ENCODE measurements at places on chromosomes 6 and 20.

GRCh38 chr6:22956029-22956681 lies 386.8 kb downstream of the HDGFL1 start:
- no peak for DNase-seq

DNA sequence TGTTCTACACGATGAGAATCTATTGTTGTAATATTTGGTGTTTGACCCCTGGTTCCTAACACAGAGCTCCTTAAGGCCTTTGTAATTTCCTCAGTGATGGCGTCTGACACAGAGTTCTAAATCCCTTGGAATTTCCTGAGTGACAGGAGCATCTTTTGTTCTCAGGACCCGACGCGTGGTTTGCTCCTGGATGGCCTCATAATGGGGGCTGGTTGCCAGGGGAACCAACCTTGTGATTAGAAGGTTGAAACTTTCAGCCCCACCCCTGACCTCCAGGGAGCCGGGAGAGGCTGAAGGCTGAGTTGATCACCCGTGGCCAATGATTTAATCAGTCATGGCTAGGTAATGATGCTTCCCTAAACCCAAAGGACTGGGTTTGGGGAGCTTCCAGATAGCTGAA lies 20.5 kb upstream of the ZNF133 start:
- DNase-seq = no peak

DNA sequence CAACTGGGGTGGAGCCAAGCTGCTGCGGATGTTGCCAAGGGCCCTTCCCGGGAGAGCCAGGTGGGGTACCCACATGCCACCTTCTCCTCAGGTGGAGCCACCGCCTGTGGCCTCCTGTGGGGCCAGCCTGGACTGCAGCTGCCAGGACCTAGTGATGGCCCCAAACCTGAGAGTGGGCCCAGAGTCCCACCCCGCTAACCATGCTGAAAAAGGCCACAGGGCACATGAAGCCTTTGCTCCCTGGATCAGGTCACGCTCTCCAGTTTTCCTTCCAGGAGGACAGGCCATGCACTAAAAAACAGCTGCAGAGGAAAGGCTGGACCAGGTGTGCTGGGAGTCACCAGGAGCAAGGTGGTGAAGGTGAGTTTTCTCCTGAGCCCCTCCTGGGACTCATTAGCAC lies 73.9 kb upstream of the SLC22A16 start:
- DNase-seq = no peak

DNA sequence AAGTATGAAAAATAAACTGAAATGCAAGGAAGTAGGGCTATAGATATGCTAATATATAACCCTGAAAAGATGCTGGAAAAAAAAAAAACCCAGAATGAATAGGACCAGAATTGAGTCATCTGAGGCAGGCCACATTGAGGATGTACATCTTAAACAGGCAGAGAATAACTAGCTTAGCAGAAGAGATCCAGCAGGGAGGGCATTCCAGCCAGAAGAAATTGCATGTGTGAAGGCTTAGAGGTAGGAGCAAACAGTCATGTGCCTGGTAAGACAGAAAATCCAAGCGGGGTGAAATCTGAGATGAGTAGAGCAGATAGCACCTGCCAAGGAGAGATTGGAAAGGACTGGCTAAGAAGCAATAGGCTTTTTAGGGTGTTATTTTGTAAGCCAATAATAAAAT lies 2.6 kb downstream of the COL19A1 start:
- DNase-seq = no peak

- no peak for DNase-seq
Measured at GRCh38 chr6:169847141-169847674, 95.8 kb downstream of the ERMARD start.

- no peak for DNase-seq
Measured at GRCh38 chr20:1842281-1842680, 52.9 kb upstream of the SIRPA start.

DNA sequence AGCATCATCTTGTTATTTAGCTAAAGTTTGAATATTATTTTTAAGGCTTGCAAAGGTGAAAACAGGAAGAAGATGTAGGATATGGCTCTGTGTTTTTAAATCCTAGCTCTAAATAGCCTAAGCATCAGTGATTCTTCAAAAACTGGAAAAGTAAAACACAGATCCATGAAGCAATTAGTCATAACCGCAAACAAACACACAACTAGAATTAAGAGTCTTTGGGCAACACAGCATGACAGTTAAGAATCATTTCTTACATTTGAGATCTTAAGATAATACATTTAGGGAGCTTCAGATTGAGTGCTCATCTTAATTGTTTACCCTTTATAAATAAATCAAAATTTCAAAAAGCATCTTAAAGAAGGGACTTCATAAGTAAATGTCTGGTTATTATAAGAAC lies 115.8 kb upstream of the MAP7 start:
- DNase-seq = no peak

DNA sequence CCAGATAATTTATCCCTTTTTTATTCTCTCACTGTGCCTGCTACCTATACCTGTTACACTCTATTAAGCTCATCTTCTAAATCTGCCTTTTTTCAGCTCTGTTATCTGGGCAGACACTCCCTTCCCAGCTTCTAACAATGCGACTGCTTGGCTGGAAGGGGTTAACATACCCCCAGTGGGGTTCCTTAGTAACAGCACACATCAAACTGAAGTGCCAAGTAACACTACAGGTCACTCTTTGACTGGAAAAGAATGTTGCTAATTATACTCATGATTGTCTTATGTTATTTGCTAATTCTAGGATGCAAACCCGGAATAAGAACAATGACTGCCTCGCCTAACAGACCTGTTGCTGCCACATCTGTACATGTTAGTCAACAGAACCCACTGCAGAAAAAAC lies 203.5 kb downstream of the EPM2A start:
- DNase-seq = no peak
